ENCODE measurements at places on chromosomes 11 and 22.

- no peak for DNase-seq
Measured at GRCh38 chr11:83694191-83694910, 408.2 kb upstream of the CCDC90B start.

DNA sequence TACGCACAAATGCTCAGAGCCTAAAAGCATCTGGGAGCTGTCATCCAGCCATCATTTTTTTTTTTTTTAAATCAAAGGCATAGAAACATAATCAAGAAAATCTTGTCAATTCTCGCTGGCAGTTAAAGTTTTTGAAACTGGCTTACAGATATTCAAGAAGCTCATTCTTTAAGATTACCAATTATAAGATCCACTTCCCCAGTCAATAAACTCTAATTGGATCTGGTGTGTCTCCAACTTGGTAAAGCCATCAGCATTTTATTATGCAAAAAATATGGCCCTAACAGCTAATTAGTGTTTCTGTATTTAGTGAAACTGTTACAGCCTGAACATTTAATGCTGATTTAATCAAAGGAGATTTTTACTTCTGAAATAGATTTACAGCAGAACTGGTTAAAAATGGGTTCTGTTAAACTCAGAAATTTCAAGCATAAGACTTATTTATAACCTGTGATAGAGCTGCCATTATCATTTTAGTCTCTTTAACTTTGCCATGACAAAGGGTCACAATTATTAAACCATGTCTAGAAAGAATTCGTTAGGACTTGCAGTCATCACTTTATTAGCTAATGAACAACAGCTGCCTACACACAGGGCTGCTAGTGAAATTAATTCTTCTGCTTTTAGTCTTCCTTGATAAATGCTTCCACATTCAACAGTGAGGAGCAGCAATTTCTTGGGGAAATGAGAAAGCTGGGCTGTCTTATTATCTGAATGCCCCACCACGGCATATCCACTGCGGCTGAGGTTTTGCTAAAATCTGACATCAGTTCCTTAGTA lies 176.4 kb upstream of the PITPNB start:
- DNase-seq = no peak

DNA sequence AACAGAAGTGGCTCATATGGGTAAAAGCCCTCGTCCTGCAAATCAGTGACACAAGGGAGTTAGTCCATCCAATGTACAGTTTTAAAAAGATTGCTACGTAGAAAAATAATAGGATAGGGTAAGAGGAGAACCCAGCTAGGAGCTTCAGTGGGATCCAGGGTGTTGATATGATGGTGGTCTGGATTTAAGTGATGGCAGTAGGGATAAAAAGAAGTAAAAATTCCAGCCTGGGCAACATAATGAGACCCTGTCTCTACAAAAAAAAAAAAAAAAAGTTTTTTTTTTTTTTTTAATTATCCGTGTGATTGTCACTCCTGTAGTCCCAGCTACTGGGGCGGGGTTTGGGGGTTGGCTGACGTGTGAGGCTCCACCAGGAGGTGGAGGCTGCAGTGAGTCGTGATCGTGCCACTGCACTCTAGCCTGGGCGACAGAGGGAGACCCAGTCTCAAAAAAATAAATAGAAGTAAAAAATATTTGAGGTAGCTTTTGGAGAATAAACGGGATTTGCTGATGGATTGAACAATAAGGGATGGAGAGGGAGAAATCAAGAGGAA lies 7.0 kb upstream of the L3MBTL2 start:
- peak; percentile 25 for DNase-seq

DNA sequence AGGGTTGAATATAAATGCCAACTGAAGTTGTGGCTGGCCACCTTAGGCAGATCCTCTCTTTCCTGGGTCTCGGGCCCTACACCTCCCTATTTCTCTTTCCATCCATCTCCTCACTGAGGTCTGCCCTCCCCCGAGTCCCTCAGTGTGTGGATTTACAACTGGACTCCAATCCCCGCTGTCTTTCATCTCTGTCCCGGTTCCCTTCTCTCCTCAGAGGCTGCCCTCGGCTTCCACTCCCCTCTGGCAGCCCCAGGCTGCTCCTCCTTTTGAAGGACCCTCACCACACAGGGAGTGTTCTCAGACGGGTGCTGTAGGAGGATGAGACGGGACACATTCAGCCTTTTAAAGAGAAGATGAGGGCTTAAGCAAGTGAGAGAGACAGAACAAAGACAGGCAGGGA lies 167.1 kb downstream of the ST3GAL4 start:
- DNase-seq = no peak

DNA sequence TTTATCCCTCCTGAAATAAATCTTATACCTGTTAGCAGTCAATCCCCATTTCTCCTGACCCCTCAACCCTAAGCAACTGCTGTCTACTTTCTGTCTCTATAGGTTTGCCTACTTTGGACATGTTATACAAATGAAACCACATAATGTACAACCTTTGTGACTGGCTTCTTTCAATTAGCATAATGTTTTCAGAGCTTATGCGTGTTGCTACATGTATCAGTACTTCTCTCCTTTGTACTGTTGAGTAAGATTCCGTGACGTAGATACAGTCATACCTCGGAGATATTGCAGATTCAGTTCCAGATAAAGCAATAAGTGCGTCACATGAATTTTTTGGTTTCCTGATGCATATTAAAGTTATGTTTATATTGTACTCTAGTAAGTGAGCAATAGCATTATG lies 127.3 kb downstream of the MORC2 start:
- no peak for DNase-seq

- DNase-seq = no peak
Measured at GRCh38 chr11:35144136-35144741, 5.3 kb downstream of the CD44 start.

- no peak for DNase-seq
Measured at GRCh38 chr11:119519796-119520195, 96.8 kb upstream of the THY1 start.

DNA sequence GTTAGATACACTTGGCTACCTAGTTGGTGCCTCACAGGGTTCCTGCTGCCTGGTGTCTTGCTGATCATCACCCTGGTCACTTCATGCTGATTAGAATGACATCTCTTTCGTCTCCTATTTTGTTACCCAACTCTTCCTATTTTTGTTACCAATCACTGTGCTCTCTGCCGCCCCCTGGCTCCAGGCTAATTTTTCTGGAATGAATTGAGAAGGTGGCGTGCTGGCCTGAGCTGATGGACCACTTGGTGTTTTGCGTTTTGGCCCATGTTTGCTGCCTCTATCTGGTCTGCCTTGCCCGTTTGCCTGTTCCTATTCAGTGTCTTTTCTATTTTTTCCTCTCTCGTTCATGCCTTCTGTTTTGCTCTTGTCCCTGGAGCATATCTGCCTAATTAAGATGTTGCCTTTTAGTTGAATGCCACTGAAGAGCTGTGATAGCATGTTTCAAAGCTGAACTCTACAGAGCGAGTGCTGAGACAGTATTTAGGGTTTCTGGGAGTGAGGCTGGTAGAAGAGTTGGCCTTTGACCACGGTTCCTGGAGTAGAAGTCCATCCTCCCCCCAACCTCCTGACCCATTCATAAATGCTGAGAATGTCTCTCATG lies 5.9 kb upstream of the ATF4 start:
- DNase-seq = no peak

DNA sequence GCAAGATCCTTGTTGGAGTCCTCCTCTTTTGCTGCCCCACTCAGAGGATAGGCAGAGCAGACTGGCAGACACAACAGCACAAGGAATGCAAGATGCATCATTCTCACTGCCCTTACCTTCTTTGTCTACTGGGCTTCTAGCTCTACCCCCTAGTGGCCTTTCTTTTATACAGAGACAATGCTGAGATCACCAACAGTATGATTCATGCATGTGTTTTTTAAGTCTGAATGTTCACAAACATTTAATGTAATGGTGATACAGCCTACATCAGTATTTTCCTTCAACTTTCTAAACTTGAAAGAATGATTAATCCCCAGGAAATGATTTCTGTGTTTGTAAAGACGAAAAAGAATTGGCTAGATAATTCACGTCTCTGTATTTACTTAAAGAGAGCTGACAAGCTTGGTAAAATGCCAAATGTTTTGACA lies at the start of gene MMP10:
TSS of gene MMP10 (minus strand) at position 138 of the 428 bp plus-strand sequence. CDS start at position 101, 37 bp downstream.
- no peak for DNase-seq

- no peak for DNase-seq
Measured at GRCh38 chr11:63853476-63853875, 14.6 kb downstream of the MARK2 start.

GRCh38 chr11:105589346-105589745 lies 20.5 kb upstream of the GRIA4 start:
- no peak for DNase-seq

DNA sequence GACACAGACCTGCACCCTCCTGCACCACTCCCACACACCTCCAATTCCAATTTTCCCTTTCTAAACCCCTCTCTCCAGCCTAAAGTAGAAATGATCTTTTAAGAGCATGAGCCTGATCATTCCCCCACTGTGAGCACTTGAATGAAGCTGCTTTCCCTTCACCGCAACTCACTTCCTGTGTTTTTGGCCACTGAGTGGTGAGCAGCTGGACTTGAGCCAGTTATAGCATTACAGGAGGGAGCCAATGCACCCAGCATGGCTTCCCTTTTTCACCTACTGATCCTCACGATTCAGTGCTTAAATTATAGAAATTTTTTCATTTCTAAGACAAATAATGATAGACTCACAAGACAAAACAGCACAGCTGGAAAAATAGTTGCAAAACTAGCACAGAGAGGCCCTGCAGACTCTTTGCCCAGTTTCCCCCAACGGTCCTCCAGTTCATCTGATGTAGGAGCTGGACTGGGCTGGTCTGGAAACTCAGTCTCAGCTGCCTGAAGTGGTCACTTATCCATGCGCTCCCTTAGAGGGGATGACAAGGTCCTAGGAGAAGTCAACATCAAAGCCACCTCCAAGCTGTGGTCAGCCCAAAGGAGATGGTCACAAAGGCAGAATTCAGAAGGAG lies 9.7 kb upstream of the APOL4 start:
- no peak for DNase-seq
